ENCODE measurements at places on chromosomes 6 and 20.

DNA sequence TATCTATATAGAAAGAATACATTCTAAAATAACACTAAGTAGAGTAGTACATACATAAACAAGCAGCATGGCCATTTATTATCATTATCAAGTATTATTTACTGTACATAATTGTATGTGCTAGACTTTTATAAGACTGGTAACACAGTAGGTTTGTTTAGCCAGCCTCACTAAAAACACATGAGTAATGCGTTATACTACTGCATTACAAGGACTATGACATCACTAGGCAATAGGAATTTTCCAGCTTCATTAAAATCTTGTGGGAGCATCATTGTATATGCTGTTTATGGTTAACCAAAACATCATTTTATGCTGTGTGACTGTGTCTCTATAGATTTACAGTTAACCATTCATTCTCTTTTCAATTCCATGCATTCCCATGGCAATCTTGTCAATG, 131.7 kb upstream of the HDGFL1 start:
- DNase-seq, result no peak

DNA sequence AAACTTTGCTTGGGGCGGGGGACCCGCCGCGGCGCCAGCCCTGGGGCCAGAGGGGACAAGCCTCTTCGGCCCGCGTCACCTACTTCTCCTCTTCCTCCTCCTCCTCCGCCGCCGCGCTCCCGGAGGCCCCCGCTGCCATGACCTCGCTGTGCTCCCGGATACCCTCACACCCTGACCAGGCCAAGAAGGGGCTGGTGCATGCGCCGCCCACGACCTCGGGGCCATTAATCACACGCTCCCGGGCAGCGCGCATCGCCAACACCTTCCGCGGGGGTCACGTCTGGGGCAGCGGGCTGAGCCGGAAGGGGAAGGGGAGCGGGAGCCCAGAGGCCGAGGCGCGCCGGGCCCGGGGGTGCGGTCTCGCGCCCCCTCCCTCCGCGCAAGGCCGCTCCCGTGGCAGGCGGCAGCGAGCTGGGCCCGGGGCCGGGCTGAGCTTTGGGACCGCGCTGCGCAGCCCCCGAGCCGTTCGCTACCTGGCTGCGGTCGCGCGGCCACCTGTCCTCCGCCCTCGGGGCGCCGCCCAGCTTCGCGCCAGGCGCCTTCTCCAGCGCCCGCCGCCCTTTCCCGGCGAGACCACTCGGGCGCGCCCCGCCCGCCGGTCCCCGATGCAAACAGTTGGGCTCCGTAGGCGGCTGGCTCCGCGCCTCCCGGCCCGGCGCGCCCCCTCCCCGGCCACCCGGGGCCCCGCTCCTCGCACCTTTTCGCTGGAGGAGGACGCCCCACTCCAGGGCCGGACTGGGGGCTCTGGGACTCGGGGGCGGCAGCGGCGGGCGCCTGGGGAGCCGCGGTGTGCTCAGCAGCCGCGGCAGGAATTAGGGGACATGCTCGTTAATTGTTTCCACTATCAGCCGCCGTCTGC, 575 bp upstream of the CNR1 start:
- DNase-seq, result no peak

GRCh38 chr6:137846772-137847313, 20.2 kb upstream of the TNFAIP3 start:
- DNase-seq, result no peak

GRCh38 chr20:64242003-64242796, 13.3 kb upstream of the PCMTD2 start:
- DNase-seq, result no peak

GRCh38 chr6:18489335-18489734, 102.2 kb downstream of the RNF144B start:
- DNase-seq, result no peak

GRCh38 chr20:24777746-24778145, 171.3 kb upstream of the CST7 start:
- no peak for DNase-seq

- no peak for DNase-seq
Measured at GRCh38 chr6:80185492-80185891, 79.0 kb downstream of the BCKDHB start.

- DNase-seq, result no peak
Measured at GRCh38 chr20:53847139-53847836, 223.1 kb downstream of the BCAS1 start.

- DNase-seq, result no peak
Measured at GRCh38 chr6:84605298-84605697, 159.1 kb downstream of the TBX18 start.

GRCh38 chr6:128068119-128068479, 167.2 kb upstream of the THEMIS start:
- DNase-seq, result no peak

- no peak for DNase-seq
Measured at GRCh38 chr6:46042355-46042999, 26.8 kb upstream of the CLIC5 start.

- DNase-seq, result no peak
Measured at GRCh38 chr20:18380908-18381529, 85.8 kb downstream of the DZANK1 start.

- DNase-seq, result no peak
Measured at GRCh38 chr6:98875375-98875774, 41.0 kb downstream of the POU3F2 start.

- DNase-seq, result no peak
Measured at GRCh38 chr20:57048027-57048869, 218.2 kb downstream of the BMP7 start.

DNA sequence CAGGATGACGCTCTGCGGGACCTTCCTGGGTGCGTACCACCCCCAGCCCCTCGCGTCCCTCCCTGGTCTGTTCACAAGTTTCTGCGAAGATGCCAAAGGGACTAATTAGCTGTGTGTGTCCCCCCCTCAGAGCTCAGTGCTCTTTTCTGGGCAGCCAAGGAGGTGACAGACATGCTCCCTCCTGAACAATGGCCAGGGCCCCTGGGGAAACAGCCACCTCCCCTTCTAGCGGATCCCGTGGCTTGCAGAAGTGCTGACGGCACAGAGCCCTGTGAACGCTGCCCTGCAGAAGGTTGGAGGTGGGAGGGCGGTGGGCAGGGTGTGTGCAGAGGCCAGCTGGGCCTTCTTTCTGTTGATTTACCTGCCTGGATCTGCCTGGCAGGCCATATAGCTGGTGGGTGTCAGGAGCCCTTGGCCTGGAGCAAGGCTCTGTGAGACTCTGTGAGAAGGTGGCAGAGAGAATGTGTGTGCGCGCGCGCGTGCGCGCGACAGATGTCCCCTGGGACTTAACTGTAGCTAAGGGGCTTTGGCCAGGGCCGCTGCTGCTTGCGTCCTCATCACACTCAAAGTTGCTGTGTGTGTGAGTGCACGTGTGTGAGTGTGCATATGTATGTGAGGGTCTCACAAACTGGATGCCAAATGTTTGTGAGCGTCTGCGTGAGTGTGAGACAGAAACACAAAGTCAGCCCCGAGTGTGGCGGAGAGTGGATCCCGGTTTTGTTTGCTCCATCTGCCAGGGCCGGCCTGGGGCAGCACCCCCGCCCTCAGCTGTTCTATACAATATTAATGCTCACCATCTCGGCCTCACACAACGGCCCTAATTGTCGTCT, 3.5 kb upstream of the MYT1 start:
- no peak for DNase-seq

- no peak for DNase-seq
Measured at GRCh38 chr6:121571455-121571854, 136.0 kb downstream of the GJA1 start.

GRCh38 chr20:10339609-10340008, 94.4 kb downstream of the MKKS start:
- no peak for DNase-seq

GRCh38 chr6:29965873-29966601, 23.7 kb downstream of the HLA-A start:
- peak; percentile 51 for DNase-seq

DNA sequence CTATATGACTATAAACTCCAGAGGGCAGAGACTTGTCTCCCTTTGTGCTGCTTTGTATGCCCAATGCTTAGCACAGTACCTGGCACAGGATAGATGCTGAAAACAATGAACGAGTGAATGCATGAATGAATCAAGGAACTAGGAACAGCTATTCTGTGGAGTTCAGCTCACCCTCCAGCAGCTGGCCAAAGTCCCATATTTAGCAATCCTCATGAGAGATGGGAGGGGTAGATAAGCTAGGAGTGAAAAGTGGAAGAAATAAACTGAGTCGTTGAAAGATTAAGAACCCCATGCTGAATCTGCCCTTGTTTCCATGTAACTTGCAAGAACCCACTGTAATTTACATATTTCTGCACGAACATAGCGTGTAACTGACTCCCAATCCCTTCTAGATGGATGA, 106.5 kb downstream of the MAFB start:
- DNase-seq, result no peak

GRCh38 chr6:167552961-167553735, 228.3 kb downstream of the TTLL2 start:
- DNase-seq, result no peak

GRCh38 chr6:4901386-4902061, 102.3 kb downstream of the RPP40 start:
- DNase-seq, result no peak

DNA sequence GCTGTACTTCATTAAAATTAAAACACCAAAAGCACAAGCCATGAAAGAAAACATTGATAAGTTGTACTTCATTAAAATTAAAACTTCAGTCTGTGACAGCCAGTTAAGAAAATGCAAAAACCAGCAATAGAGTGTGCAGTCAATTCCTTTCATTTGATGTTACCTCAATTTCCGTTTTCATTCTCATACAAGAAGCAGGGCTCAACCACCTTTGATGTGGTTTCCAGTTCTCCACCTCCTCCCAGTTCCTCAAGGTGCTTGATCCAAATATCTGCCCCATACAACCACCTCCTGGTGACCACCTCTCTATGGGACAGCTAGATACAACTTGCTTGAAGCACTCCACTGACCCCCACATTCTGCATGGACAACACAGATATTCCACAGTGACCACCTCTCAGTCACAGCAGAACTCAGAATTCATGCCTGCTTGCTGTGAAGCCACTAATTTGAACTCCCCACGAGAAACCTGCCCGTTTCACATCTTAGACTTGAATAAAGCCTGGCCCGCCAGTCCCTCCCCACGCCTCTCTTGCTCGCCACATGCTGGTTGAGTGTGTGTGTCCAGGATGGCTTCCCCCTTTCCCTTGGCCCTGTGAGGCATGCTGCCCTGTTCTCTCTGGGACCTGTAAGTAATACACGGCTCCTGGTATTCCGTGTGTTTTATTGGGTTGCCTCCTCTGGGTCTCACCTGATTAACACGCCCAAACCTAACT, 66.1 kb downstream of the FAM50B start:
- DNase-seq, result peak; percentile 18

DNA sequence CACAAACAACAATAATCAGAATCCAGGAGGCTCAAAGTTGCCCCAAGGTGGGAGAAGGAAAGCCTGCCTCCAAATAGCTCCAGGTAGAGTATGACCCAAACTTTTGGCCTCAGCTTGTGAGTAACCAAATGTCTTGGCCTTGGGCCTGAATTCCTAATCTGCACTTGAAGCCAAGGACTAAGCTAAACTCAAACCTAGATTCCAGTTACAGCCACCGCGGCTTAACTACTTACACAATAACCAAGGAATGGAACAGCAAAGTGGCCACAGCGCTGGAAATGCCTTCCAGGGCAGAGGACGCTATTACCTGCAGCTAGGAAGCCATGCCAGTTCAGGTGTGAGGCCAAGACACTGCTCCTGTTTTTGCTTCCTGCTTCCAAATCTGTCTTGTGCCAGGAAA, 4.6 kb downstream of the NINL start:
- DNase-seq, result no peak

DNA sequence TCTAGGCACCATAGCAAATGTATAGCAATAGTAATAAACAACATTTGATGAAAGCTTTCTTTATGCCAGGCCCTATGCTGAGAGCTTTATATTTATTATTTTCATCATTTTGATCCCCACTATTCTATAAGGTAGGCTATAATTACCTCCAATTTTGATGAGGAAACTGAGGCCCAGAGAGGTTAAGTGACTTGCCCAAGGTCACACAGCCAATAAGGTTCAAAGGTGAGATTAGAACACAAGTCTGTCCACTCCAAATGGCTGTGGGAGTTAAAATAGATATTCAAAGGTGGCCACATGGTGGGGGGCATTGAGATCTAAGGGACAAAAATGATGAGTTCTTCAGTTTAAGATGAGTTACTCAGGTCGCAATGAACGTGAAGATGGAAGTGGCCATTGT, 269.9 kb downstream of the BMP7 start:
- no peak for DNase-seq

- no peak for DNase-seq
Measured at GRCh38 chr20:47540443-47541354, 39.0 kb downstream of the NCOA3 start.

DNA sequence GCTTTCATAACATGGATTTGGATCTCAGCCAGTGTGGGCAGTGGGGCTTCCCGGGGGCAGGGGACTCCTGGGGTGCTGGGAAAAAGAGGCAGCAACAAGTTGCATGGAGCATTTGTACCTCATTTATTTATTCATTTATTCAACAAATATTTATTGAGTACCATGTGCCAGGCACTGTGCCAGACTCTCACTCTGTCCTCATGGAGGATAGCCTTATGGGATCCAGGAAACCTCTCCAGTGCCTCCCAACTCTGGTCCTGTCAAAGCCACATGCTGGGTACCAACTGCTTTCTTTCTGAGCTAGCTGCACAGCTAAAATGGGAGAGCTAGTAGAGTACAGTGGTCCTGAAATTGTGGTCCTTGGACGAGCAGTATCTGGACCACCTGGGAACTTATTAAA, 87.8 kb upstream of the EPB41L1 start:
- no peak for DNase-seq

- no peak for DNase-seq
Measured at GRCh38 chr6:6798448-6798860, 209.9 kb downstream of the LY86 start.

DNA sequence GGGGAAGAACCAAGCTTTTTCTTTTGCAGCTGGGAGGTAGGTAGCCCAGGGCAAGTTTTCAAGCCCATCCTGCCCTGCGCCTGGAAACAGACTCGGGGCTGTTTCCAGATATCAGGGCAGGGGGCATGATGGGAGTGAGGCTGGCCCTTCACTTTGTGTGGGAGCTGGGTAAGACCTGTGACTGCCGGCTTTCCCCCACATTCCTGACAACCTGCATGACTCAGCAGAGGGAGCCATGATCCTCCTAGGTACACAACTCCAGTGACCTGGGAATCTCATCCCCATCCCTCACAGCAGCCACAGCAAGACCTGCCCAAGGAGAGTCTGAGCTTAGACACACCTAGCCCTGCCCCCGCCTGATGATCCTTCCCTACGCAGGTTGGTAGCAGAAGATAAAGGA, 280.8 kb downstream of the SOX4 start:
- no peak for DNase-seq

DNA sequence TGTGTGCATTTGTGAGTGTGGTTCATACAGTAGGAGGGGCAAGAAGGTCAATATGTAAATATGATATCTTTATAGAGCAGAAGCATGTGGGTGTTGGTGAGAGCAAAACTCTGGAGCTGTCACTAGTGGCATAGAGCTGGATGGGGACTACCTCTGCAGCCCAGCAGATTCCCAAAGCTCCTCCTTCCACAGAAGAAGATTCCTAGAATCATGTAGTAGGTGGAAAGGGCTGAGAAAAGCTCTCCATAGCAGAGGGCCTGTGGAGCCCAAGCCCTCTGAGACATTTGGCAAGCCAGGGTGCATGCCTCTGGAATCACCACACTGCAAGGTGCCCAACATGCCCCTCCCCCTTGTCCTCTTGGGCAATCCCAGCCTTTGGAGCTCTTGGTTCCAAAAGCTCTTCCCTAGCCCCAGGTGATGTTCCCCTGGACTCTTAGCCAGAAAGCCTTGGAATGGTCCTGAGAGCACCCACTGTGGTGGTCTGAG, 233.2 kb downstream of the LRFN2 start:
- no peak for DNase-seq
